ENCODE measurements at places on chromosomes 3 and 15.
A peak's percentile ranks its signal among the peaks of the same experiment; 100 is the strongest.

GRCh38 chr15:29266052-29266582 lies 3.5 kb downstream of the NSMCE3 start:
- DNase-seq, result no peak

- DNase-seq, result no peak
Measured at GRCh38 chr3:46360907-46361306, 7.0 kb downstream of the CCR2 start.

DNA sequence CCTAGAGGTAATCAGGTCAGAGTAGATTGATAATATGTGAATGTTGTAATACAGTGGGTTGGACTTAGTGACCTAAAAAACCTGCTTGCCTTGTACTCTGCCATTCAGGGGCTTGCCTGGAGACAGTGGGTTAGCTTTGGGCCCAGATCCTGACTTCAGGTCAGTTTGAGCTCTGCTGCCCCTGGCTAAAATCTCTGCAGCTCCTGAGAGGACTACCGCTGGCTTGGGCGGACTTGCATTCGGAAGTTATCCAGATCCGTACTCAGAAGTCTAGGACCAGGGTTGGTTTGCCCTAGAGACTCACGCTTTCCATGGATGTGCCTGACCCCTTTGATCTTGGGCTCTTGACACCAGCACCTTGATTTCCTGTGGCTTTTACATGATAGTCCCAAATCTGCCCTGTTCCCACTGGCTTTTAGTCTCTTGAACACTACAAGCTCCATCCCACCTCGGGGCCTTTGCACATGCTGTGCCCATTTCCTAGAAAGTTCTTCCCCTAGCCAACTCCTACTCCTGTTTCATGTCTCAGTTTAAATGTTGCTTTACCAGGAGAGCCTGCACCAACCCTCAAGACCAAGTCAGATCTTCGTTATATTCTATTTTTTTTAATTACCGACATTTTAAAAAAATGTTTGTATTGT lies 5.9 kb downstream of the ACSBG1 start:
- no peak for DNase-seq

GRCh38 chr3:60015032-60015705 lies 965.3 kb upstream of the CFAP20DC start:
- DNase-seq, result no peak

DNA sequence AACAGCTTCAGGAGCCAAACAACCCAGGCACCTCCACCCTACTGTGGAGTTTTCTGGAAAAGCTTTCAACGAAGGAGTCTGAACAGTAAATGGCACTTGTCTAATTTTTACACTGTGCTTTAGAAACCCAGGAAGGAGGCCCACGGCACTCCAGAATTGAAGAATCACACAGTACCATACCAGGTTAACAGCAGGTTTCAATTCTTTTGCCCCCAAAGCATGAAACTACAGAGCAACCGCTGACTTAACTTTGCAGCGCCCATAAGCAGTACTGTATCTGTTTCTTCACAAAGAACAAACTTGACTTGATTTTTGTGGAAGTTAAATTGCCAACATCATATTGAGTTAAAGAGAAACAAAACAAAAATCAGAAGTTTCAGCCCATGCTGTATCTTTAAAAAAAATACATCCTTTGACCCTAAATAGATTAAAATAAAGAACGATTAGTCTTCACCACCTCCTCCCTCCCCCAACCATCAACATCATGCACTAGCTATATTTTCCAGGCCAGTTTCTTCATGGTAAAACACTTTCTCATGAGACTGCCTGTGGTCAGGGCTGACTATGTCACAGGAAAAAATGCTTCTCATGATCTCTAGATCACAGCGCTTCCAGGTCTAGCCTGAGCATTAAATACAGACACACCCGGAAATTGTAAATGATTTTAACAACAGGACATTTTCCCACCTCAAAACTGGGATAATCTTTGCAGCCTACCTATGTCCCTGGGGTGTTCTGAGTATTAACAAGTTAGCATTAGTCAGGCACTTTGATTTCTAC lies 456.3 kb downstream of the FOXP1 start:
- no peak for DNase-seq

GRCh38 chr3:125129512-125129997 lies 73.8 kb upstream of the HEG1 start:
- no peak for DNase-seq

- DNase-seq, result no peak
Measured at GRCh38 chr3:54240-54639, 142.3 kb upstream of the CHL1 start.

- DNase-seq, result no peak
Measured at GRCh38 chr3:100875239-100875638, 118.0 kb downstream of the ABI3BP start.

- DNase-seq, result no peak
Measured at GRCh38 chr15:85289677-85290365, 90.6 kb upstream of the AKAP13 start.

- no peak for DNase-seq
Measured at GRCh38 chr3:154040283-154040682, 80.9 kb upstream of the ARHGEF26 start.

GRCh38 chr15:63970621-63971426 lies 75.5 kb downstream of the DAPK2 start:
- DNase-seq, result no peak

DNA sequence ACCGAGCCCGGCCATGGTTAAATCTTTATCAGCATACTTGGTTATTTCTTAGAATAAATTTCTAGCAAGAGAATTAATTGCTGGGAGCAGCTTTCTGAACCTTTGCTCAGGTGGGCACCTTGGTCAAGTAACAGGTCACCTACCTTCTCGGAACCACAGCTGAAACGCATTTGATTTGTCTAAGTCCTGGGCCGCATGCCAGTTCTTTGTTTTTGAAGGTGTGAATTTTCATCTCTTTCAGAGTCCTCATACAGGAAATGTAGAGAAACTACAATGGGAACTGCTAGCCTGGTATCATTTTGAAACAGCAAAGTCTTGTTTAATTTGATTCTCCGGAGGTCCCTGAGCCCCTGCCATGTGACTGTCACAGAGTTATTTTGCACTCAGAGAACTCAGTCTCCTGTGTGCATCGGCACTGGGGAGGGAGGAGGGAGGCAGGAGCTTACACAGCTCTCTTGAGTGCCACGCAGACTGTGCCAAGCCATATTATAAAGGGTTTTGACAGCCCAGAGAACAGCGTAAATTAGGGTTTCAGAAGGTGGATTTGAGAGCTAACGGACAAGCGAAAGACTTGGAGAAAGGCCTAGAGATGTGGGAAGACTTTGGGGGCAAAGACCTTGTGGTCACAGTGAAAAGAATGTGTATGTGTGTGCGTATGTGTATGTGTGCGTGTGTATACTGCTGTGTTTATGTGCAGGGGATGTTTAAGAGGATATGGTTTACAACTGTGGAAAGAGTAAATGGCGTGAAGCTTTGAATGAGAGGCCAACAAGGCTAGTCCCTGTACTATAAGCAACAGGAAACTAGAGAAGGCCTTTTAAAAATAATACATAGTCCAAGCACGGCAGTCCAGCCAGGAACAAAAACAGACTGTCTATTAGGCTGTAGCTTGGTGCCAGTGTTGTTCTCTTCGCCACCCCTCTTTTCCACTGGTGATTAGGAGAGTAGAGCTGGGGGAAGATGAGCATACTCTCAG lies 61.8 kb upstream of the ATP13A3 start:
- DNase-seq, result no peak

DNA sequence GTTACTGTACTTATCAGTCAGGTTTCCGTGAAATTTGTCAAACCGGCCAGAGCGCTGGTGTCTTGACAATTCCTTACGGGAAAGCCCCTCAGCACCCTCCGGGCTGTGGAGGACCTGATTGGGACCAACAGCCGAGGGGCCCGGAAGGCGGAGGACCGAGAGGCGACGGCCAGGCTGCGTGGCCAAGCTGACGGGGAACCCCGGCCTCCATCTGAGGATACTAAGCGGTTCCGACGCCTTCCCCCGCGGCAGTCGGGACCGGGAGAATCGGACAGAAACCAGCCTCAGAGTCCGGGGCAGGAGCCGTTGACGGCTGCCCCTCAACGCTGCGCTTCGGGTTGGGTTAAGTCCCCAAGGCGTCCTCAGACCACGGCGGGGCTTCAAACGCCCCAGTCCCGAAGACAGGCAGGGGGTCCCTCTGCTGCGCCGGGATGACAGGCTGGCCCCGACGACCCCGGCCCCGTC lies 499 bp downstream of the ALDH1A2 start:
- no peak for DNase-seq

DNA sequence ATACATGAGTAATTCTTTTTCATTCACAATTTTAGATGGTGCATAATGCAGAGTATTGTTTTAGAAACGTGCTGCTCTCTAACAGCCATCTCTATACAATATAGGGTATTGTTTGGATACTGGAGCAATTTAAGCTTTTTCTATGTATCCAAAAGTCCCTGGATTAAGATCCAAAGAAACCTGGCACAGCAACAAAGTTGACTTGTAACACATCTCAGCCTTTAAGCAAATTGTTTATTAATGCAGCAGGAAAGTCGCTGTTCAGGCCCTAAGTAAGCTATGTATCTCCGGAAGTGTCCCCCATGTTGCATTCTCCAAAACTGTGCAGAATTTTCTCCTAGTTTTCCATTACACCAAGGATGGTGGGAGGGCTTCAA lies 7.3 kb downstream of the VGLL4 start:
- no peak for DNase-seq

GRCh38 chr15:85141726-85142125 lies 160.1 kb downstream of the PDE8A start:
- no peak for DNase-seq

GRCh38 chr15:28185148-28185895 lies 86.2 kb upstream of the OCA2 start:
- no peak for DNase-seq

- DNase-seq, result no peak
Measured at GRCh38 chr3:150874666-150875219, 30.5 kb downstream of the MINDY4B start.

GRCh38 chr15:89783861-89784685 lies 7.9 kb downstream of the MESP2 start:
- no peak for DNase-seq

DNA sequence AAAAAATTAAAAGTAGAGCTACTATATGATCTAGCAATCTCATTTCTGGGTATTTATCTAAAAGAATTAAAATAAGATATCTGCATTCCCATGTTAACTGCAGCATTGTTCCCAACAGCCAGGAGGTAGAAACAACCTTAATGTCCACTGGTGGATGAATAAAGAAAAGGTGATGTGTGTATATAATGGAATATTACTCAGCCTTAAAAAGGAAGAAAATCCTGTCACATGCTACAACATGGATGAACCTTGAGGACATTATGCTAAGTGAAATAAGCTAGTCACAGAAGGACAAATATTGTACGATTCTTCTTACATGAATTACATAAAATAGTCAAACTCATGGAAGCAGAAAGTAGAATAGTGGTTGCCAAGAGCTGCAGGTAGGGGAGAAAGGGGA lies 119.4 kb upstream of the BHLHE40 start:
- no peak for DNase-seq

- no peak for DNase-seq
Measured at GRCh38 chr3:176692966-176693785, 504.1 kb downstream of the TBL1XR1 start.

- DNase-seq, result peak; percentile 8
Measured at GRCh38 chr3:58630076-58630709, 36.4 kb downstream of the FAM3D start.

DNA sequence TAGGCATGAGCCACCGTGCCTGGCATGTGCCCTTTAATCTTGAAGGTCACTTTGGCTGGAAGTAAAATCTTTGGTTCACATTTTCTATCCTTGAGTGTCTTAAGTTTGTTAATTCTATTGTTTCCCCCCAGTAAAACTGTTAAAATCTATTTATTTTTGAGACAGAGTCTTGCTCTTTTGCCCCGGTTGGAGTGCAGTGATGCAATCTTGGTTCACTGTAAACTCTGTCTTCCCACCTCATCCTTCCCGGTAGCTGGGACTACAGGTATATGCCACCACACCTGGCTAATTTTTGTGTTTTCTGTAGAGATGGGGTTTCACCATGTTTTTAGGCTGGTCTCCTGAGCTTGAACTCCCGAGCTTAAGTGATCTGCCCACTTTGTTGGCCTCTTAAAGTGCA lies 7.7 kb downstream of the PPP4R2 start:
- DNase-seq, result no peak

GRCh38 chr3:24154781-24155180 lies 209.7 kb downstream of the NR1D2 start:
- no peak for DNase-seq

DNA sequence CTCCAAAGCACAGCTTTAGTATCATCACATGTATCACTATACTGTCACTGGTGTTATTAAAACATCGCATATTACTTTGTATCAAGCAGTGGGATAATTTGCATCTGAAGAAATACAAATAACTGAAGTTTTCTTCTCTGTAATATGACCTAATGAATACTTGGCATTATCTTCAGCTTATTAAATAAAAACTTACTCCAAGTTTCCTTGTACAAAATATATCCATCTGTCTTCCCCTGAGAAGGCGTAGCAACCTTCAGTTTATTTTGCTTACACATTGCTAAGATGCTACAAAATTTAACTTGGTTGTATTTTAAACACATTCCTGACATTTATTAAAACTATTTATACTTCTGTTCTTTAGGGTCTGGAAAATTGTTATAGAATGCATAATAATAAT lies 13.7 kb downstream of the FGF7 start:
- DNase-seq, result no peak

GRCh38 chr3:19363071-19363470 lies 214.8 kb downstream of the KCNH8 start:
- no peak for DNase-seq

- no peak for DNase-seq
Measured at GRCh38 chr15:42053914-42054313, 33.1 kb upstream of the PLA2G4E start.

DNA sequence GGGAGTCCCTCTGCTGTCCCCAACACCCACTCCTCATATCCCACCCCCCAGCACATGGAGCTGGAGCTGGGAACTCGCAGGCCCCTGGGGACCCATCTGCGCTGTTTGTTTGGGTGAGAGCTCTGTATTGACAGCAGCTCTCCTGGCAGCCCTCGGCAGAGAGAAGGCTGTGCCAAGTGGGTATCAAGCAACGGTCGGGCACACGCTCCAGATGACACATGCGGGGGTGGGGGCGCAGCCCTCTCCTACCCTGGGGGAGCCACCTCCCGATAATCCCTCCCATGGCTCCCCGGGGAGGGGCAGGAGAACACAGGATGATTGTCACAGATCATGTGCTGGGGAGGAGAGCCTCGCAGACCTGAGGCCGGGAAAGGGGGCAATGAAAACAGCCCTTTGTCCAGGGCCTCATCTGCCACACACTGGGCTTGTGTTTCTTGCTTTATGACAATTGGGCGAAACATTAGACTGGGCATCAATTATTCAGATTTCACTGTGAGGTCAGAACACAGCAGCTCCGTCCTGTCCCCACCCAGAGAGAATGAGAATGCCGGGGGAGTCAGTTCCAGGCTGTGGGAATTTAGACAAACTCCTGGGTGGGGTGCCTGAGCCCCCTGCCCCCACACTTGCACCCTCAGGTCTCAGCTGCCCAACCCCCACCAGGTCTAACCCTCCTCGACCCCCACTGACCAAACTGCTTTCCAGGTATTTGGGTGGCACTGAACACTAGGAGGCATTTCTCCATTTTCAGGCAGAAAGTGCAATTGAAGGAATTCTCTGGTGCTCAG lies 46.4 kb upstream of the KLF13 start:
- peak; percentile 95 for DNase-seq

DNA sequence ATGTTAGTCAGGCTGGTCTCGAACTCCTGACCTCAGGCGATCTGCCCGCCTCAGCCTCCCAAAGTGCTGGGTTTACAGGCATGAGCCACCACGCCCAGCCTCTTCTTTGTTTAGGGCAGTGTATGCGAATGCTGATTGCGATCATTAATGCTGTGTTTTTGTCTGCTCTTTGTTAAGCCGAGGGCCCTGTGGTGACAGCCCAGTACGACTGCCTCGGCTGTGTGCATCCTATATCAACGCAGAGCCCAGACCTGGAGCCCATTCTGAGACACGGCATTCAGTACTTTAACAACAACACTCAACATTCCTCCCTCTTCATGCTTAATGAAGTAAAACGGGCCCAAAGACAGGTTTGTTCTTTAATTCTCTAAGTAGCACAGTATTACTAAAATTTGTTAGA lies 7.8 kb downstream of the KNG1 start:
- no peak for DNase-seq

Measured in C1 segment of cervical spinal cord (tissue), 14 donors.